ENCODE measurements at places on chromosomes 7 and 10. TPM values are rescaled to one million over a fixed set of nuclear protein-coding genes. Genes with fewer than 3 reads are reported as not detected.

GRCh38 chr7:80135309-80136104 is 876 bp downstream of the GNAI1 start:
- no peak for DNase-seq

- peak; percentile 26 for DNase-seq
Observed at GRCh38 chr7:99141841-99142726, 1.8 kb downstream of the SMURF1 start.

DNA sequence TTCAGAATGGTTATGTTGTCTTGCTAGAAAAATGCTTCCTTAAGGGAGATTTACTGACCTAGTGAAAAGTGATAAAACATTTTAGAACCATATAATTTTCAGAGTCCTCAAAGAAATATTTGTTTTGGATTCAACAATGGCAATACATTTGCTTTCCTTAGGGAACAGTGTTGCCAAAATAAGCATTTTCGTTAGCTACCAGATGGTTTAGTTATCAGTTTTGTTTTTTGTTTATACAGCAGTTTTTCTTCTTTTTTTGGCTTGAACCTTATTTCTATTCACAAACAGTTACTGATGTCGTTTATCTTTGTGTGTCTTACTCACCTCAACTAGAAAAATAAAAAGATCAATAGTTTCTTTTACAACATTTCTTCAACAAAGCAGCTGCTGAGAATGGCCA is 48.6 kb downstream of the EXOC4 start:
- DNase-seq = no peak

DNA sequence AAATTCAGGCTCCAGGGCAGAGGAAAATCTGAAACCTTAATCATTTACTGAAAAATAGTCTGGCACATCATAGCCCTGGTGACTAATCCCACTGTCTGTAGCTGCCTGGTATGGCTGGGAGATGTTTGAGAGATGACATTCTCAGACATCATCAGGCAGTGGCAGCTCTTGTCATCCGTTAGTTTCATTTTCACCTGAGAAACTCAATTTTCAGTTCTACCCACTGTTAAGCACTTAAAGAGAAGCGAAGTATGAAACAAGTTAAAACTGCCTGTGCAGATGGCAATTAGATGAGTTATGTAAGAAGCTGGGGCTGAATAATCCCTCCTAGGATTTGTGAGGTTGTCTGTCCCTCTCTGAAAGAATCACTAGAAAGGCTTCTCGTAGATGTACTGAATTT is 150.2 kb downstream of the NSUN6 start:
- DNase-seq = no peak

- DNase-seq = no peak
Observed at GRCh38 chr7:104964626-104965236, 49.3 kb upstream of the KMT2E start.

DNA sequence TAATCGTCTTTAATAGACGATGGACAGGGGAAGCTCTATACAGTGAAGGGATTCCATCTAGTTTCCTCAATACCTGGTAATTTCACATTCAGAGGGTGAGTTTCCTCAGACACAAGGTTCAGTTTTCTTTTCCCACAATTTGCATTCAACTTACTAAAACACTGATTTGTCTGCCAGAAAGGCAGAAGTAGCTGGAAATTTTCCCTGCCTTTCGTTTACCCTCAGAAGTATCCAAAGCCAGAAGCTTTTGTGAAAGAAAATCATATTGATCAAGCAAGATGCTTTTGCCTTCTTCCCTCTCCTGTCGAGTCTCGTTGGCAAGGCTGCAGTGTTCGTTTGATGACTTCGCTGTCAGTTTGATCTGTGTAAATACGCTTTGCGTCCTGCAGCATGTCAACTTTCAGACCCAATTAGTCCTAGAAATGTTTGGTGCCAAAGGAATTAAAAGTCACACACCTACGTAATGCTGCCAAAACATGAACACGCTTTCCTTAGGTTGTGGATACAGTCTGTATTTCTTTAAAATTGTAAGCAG is 631.9 kb upstream of the FOXK1 start:
- no peak for DNase-seq

GRCh38 chr7:19610194-19610943 is 98.5 kb downstream of the POLR1F start:
- DNase-seq = no peak

GRCh38 chr10:52663161-52663560 is 109.4 kb downstream of the MBL2 start:
- no peak for DNase-seq

- DNase-seq = no peak
Observed at GRCh38 chr10:13629116-13629515, 42.4 kb downstream of the PRPF18 start.

DNA sequence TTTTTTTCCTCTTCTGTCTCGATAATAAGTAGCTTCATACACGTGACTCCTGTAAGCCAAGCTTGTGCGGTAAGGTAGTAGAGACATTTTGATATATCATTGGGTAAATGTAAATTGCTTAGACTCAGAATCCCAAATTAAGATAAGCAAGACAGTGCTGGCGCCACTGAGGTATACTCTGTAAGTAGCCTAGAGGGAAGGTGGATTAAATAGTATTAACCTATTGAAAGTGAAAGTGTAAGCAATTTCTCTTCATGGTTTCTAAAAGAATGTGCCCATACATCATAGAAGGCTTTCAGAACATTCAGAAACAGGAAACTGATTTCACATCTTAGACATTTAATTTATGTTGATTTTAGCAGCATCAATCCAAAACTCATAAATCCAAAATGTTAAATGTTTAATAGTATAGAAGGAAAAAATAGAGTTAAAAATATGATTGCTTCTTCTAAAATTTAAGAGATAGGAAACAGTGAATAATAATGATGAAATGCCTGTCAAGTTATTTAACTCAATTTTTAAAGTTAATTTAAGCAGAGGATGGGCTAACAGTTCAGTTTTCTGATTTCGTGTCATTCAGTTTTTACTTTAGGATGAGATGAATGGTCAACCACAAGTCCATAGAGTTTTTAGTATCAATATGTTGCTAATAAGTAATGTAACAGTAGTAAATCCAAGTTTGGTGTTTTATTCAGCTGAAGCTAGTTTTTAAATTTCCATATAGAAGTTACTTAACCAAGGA is 36.8 kb downstream of the LRRC72 start:
- DNase-seq = no peak

DNA sequence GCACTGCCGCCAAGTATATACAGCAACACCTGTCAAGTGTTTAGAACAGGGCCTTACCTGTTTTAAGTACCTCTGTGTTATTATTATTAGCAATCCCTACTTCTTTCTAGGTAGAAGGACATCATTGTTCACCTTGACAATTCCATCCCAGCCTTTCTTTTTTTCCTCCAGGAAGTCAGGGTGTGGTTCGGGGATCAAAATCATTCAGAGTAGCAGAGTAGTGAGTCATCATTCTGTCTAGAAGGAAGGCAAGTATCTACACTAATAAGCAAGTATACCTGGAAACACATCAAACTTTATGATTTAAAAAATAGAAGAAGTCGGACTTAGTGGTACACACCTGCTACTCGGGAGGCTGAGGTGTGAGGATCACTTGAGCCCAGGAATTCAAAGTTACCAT is 25.5 kb upstream of the CAPZA2 start:
- DNase-seq = no peak

- no peak for DNase-seq
Observed at GRCh38 chr10:86356296-86356695, 10.3 kb downstream of the GRID1 start.

- no peak for DNase-seq
Observed at GRCh38 chr10:21196822-21197395, 299.8 kb upstream of the NEBL start.

DNA sequence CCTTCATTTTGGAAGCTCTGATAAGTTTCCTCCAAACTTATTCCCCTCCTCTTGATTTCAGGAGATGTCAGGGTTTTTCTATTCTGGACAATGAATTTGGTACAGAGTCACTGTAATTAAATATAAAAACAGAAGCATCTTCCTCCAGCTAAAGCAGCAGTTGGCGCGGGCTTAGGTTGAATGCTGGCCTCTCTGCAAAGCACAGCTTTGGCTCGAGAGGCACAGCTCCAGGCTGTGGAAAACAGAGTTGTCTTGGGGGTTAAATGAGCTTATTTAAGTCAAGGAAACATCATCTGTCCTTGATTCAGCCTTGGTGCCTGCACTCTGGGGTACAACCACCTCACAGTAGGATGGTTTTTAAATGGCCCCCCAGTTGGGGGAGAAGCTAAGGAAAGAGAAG is 35.0 kb upstream of the PDCD4 start:
- DNase-seq = no peak

DNA sequence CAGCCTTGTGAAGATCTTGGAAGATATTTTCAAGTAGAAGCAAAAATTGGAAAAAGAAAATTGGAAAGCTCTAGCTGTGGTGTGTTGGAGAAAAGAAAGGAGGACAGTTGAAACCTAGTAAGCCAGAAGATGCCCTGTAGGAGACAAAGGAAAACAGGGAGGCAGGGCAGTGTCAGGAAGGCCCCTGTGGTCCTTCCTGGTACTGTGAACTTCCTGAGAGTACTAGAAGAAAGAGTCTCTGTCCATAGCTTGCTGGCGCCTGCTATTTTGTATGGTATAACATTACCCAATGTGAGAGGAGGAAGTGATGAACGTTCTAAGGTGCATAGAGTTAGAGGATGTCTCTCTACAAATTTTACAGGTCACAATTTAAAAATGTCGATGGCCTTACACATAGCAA is 183.1 kb downstream of the CTTNBP2 start:
- DNase-seq = no peak

DNA sequence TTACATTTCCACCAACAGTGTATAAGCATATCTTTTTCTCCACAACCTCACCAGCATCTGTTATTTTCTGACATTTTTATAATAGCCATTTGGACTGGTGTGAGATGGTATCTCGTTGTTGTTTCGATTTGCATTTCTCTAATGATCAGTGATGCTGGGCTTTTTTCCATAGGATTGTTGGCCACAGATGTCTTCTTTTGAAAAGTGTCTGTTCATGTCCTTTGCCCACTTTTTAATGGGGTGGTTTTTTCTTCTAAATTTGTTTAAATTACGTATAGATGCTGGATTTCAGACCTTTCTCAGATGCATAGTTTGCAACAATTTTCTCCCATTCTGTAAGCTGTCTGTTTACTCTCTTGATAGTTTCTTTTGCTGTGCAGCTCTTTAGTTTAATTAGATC is 28.9 kb downstream of the XRCC2 start:
- DNase-seq = no peak

- no peak for DNase-seq
Observed at GRCh38 chr7:143040209-143040715, 11.9 kb upstream of the OR6V1 start.

DNA sequence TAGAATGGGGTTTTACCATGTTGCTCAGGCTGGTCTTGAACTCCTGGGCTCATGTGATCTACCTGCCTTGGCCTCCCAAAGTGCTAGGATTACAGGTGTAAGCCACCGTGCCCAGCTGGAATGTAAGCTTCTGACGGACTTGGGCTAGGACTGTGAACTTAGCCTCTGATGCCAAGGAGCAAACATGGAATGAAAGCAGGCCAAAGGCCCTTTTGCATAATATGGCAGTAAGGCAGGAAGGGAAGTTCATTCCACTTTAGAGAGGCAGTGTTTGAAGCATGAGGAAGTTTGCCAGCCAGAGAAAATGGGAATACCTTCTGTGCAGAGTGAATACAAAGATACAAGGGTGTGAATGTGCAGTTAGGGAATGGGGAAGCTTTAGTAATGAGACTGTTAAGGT is 20.3 kb downstream of the VCL start:
- DNase-seq = no peak

DNA sequence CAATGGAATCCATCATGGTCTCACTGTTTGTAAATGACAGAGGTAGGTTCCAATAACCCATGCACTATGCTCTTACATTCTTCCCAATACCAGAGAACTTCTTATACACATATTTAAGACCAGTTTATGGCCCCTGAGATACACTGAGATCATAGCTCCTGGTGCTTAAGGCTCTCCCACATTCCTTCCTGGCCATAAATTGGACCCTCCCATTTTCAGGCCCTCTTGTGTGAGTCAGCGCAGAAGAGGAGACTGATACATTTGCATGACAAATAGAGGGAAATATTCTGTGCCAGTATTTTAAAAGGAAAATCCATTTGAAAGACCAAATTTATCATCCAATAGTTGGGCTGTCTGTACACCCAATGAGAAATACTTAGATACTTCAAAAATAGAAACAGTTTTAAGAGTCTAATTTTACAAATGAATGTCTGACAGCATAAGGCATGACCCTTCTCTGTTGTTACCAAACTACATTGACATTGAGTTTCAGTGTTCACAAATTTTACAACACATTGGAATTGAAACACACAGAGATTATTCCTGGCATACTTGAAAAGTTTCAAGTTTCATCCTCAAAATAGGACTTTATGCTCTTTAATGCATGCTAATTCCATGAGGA is 35.3 kb downstream of the SLC16A9 start:
- DNase-seq = no peak

DNA sequence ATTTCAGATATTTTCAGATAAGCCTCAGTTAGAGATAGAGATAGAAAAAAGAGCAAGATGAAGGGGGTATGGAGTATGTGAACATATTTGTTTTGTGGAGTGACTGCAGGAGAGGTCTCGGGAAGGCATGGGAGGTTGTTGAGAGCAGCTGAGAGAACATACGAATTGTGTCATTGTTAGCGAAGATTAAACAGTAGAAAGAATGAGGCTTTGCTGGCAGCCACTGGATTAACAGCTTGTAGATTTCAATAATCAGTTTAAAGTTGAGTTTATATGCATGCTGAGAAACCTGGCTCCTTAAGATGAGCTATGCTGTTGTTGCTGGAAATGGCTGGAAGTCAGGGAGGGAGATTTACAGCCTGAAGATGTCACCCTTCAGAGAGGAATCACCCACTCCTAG is 100.9 kb upstream of the SORCS3 start:
- no peak for DNase-seq

DNA sequence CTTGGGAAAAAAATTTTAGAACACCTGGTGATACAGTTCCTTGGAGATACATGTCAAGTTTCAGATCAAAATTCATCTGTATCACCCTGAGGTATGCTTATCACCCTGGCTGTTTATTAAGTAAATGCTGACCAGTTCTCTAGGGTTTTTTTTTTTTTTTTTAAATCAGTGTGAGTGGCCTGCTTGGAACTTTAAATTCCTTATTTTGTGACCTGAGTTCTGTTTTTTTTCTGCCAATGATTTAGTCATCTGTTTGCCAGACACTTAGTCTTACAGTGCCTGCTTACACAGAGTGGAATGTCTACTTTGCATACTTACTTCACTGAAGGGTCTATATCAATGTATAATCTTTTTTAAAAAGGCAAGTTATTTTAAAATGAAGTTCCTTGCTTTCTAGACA is 1.8 kb downstream of the TSPAN13 start:
- no peak for DNase-seq

Gene SLC18A2
- 0.05 TPM for total RNA-seq

Gene PLXNA4
- 21.7 TPM for total RNA-seq

Gene TRIM73
- 6.8 TPM for total RNA-seq

Gene ERVW-1
- not detected for total RNA-seq

Gene PITRM1
- 46.6 TPM for total RNA-seq

Gene DNAAF5
- total RNA-seq = 55.3 TPM

Gene SLC16A9
- total RNA-seq = 23.1 TPM

Gene ARHGEF35
- 1.2 TPM for total RNA-seq

Gene OR2A1
- 0.19 TPM for total RNA-seq

Gene C10orf53
- total RNA-seq = not detected

Gene SLC18A3
- total RNA-seq = 16.7 TPM

Gene NKX1-2
- total RNA-seq = not detected

All from neural crest cell (in vitro differentiated cells).